ENCODE measurements at places on chromosomes 2 and 18.

DNA sequence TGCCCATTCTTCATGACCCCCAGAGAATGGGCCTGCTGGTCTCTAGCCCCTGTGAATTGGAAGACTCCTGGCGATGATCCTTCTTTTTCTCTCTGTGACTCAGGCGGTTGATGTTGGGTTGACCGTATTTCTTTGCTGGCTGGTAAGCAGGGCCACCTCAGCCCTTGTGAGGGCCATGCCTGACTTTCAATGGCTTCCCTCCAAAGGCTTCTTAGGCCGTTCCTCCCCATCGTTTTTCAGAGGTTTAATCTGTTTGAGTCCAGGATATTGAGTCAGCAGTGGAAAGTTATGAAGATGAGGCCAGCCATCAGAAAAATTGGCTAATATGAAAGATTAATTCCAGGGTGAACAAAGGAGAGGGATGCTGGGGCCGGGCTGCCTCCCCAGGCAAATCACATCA, 13.6 kb downstream of the HPCAL1 start:
- no peak for DNase-seq

DNA sequence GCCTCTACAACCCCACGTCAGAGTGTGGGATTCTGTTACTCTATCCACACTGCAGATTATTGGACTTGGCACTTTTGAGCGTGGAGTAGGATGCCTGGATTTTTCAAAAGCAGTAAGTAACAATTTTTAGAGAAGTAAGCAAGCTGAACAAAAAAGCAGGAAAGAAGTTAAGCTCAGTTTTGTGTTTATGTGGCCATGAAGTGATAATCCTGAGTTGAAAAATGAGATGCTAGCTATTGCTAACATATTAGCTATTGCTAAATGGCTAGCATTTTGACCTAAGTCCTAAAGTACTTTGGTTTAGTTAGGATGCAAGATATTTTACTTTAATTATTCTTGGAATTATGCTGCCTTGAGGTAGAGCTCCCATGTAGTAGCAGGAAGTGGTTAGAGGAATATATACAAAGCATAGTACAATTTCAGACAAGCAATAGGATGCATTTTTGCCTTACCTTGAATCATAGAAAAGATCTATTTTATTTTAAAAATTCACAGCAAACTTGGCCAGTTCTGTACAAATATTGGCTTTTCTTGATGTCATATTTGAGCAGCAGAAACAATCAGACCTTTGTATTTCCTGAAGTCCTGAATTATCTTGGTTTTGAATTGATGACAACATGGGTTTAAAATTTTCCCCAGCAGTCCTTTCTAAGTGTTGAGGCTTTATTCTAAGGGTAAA, 74.6 kb downstream of the COX7A2L start:
- DNase-seq: no peak

DNA sequence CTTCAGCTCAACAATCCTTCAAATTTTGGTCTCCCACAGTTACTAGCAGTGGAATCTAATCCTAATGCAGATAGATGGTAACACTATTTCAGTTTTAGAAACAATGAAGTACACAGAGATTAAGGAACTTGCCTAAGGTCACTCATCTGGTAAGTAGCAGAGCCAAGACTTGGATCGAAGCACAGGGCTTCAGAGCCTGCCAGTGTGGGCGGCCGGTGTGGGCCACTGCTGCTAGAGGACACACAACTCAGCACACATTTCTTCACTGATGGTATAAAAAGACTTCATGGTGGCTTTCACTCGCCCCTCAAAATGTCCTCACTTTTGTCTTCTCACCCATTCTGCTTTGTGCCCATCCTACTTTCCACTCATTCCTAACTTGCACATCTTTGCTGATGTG, 11.1 kb downstream of the C2orf74 start:
- no peak for DNase-seq

GRCh38 chr2:234932591-234933168, 19.1 kb upstream of the SH3BP4 start:
- DNase-seq: no peak

DNA sequence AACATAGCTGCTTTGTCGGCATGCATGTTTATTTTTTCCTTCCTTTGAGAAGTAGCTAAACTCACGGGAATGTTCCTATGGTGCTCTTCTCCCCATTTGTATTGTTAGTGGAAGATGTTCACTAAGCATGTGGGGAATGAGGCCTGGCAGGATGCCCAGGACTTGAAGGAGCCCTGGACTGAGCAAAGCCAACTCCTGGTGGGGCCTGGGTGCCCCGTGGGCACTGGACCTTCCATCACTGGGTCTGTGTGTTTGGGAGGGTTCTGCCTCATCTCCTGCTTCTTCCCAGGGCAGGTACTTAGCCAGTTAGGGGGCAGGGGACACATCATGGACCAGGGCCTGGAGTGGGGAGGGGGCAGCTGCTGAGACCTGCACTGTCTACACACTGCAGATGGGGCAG, 49.3 kb downstream of the ACAA2 start:
- no peak for DNase-seq

GRCh38 chr2:133774654-133775015, 206.4 kb upstream of the NCKAP5 start:
- no peak for DNase-seq

GRCh38 chr2:49754381-49754780, 600.1 kb upstream of the FSHR start:
- DNase-seq: no peak

- DNase-seq: no peak
These were observed 424.1 kb upstream of the ZEB2 start for GRCh38 chr2:144943986-144944385.

- DNase-seq: no peak
These were observed 864 bp downstream of the KLHL29 start for GRCh38 chr2:23385748-23386338.

DNA sequence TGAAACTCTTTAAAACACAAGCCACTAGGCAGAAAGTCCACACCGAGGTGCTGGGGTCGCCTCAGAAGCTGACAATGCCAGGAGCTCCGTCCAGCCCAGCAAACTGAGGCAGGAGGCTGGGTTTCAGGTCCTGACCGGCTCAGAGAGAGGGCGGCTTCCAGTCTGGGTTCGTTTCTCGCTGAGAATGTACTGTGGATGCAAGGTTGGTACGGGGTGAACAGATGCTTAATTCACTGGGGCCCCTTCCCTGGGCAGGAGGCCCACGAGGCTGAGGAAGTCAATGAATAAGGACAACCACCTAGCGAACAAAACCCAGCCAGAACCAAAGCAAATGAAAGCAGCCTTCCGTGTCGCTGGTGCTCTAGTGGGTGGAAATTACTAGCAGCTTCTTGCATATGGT, 142.0 kb downstream of the RTP5 start:
- DNase-seq: no peak

DNA sequence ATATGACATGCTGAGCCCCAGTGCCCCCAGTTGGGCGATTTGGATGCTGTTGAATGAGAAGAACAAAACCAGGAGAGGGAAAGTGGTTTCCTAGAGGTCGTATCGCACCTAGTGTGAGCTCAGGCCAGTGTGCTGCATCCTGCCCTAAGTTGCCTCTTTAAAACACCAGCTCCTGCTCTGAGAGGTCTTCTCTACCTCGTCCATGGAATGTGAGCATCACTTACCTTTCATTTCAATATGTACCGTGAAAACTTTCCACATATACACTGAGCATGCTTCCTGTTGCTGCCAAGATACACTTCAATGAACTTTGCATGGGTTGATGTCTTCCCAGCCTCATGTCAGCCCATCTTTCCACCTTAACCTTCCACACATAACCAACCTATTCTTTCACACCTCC, 55.6 kb downstream of the MYT1L start:
- no peak for DNase-seq

DNA sequence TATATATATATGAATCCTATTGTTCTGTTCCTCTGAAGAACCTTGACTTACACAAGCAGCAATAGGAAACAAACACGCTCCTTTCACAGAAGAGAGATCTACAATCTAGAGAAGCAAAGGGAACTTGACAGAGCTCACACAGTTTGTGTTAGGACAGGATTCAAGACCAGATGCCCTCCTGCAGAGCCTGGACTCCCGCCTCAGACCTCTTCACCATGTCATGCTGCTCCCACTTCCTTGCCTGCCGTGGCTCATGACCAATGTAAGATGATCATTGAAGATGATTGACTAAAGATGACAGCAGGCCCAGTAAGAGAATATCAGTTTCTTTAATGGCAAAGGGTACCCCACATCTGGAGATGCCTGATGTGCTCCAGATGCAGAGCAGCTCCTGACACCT, 111.2 kb upstream of the AGAP1 start:
- DNase-seq: no peak

DNA sequence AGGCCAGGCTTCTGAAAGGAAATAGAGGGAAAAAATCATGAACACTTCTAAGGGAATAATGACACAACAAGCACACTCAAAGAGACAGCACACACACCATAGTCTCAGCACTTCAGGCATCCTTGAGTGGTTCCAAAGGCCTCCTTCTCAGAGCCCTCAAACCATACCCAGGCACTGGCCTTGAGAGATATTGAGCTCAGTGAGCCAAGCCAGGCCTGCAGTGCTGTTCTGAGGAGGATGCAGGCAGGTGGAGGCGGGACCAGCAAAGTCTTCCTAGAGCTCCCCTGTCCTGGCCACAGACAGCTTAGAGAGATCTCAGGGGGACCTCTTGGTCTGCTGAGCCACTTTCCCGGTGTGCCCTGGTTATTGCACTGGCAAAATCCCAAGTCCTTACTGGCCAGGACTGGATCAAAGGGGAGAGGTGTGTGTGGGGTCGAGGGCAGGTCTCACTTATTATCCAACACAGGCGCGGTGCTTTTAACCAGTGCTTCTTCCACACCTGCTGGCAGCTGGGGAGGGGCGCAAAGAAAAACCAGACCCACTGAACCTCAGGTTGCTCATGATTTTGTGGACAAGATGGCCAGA, 86.8 kb upstream of the HAAO start:
- no peak for DNase-seq

DNA sequence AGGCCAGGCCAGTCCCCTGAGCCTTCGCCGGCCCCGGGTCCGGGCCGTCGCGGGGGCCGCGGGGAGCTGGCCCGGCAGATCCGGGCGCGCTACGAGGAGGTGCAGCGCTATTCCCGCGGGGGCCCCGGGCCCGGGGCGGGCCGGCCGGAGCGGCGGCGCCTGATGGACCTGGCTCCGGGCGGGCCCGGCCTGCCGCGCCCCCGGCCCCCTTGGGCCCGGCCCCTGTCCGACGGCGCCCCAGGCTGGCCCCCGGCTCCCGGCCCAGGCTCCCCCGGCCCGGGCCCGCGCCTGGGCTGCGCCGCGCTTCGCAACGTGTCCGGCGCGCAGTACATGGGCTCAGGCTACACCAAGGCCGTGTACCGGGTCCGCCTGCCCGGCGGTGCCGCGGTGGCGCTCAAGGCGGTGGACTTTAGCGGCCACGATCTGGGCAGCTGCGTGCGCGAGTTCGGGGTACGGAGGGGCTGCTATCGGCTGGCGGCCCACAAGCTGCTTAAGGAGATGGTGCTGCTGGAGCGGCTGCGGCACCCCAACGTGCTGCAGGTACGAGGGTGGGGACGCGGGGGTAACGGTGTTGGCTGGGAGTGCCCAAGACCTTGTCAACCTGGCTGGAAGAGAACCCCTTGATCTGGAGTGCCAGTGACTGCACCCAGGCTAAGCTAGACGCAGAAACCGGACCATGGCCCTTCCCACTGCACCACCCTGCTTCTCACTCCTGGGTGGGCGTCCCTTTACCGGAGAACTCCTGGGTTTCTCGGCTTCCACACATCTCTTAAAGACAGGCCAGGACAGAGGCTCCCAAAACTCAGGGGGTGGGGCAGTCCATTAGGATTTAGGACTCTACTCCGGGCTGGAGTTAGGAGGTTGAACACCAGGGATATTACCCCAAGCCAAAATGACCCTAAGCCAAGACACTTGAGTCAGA, 739 bp downstream of the PKDCC start:
- no peak for DNase-seq

DNA sequence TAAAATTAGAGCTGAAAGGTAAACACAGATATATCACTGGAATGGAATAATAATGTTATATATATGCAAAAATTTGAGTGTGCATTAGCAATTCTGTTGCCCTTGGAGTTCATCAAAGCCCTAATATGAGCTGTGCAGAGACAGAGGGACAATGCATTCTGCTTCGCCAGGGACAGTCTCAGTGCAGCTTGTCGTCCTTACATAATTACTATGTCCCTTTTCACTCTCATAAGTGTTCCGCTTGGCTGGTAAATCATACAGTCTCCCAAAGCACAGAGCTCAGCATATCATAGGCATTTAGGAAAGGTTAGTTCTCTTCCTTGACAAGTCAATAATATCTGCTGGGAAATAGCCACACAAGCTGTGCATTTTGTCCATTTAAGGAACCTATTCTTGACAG, 30.7 kb downstream of the MAPK4 start:
- DNase-seq: no peak

DNA sequence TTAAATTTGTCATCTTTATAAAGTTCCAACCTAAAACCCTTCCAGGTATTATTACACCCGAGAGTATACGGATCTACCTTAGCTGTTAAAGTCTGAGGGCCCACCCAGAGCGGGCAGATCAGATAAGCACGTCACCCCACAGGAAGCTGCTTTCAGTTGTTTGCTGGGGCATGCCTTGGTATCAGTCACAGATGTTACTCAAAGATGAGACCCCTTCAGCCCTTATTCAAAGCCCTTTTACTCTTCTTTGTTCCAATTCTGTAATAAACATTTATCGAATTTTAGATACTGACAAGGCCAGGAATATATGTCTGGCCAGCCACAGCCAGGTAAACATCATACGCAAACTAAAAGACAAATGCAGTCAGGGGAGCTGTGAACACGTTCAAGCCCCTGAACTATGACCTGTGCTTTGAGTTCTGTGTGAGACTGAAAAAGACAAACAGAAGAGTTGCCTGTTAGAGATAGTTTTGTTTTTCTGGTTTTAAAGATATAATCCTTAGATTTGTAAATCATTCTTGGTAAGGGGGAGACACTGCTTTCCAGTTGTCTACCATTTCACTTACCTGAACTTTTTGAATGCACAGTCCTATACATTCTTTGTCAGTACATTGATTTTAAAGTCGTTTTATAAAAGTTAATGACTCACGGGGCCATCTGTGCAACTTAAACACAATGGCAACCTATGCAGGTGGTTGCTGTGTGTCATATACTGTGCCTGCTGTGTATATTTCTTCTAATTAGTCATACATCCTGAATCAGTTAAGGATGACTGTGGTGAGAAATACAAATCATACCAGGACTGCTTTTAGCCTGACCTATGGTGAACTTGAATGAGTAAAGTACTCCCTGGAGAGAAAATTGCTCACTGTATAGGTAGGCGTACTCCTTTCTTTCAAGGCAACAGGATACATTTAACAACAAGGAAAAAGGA, 100.5 kb upstream of the ITPRID2 start:
- DNase-seq: no peak

DNA sequence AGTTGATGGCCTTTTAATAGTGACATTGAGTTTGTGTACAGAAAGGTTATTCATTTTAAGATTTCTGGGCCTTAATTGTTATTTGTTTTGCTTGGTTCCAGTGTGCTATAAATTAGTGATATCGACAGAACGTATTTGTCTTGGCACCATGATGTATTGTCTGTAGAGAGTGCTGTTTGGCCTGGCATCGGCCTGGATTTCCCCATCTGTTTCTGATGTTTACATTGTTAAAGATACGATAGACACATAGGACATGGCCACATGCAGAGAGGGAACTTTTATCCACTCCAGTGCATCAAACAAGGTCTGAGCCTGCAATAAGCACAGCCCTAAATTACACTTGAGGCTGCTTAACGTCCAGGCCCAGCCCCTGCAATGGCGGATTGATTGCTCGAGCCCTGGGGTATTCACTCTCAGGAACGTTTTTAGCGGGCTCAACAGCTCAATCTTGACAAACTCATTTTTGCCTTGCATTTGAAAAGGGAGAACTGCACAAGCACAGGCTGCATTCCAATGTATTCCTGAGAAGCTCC, 144.7 kb downstream of the SLC4A3 start:
- no peak for DNase-seq

- no peak for DNase-seq
These were observed 42.7 kb upstream of the AFF3 start for GRCh38 chr2:100185105-100185504.
